CD4-positive, alpha-beta T cell treated with Interleukin-21 for 1 hour (primary cell): ENCODE measurements at places on chromosomes 5 and 9.

DNA sequence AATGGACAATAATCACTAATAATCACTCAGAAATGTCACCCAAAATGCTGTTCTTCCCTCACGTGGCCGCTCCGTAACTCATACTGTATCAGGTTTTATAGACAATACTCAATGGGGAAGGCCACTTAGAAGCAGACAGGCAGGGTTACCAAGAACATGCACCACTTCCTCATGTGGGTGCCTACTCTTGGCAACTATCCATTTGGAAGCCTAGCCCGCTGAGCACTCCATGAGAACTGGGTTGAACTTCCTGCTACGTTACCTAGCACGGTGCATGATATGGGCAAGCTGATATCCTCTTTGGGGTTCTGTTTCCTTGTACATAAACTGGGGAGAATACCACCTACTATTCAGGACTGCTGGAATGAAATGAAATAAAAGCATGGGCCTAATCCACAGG lies 14.3 kb downstream of the DAP start:
- DNase-seq: no peak

- DNase-seq: no peak
Observed at GRCh38 chr5:16812911-16813310, 123.2 kb downstream of the MYO10 start.

DNA sequence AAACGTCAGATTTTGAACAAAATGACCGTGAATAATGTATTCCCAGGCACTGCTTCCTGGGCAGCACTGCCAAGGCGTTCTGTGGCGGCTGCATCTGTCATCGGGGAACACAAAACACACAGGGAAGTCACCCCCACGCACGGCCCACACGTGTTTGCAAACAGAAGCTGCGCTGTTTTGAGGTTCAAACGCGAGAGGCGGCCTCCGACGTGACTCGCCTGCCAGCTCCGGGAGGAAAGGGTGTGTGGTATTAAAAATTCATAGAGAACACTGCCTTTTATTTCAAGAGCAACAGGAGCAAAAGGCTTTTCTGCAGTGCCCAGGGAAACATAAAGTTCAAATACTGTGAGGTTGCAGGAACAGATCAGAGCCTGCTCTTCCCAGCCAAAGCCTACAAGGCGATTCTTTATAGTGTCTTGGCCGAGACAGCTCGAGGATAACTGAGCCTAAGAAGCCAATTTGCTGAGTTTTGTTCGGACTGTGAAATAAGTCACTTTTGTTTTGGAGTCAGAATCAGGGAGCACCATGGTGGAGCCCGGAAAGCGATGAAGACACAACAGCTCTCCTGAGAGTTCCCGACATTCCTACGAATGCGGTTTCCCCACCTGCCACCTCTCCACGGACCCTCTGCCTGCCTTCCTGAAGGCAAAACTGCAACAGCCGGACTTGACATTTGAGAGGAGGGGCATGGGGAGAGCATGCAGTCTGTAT lies 115.3 kb upstream of the IRX2 start:
- no peak for DNase-seq

DNA sequence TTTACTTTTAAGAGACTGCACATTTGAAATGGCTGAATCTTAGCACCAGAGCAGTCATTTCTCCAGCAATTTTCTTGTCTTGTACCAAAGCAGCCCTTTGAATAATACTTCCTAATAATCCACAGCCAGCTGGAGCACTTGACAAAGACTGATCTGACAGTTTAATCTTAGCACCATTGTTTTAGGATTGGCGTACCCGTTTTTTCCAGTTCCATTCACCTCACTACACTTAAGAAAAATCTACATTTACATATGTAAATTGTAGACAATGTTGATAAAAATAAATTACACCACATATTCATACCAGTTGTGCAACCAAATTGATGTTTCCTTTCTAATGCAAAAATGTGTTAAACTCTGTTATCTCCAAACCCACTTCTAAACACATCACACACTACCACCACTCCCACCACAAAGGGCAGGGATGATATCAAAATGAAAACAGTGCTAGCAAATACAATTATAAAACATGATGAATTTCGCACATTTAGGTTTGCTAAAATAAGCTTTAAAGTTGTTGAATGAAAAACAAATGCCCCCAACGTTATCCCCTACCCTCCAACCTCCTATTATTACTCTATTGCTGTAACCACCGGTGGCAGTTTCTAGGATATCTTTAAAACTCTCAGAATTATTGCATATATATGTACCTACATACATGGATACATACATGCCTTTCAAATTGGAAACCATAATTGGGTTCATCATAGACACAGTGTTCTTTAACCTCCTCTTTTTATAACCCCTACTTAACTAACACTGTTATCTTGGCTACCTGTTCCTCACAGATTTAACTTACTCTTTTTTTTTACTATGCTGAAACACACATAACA lies 21.5 kb downstream of the SERINC5 start:
- DNase-seq: no peak

GRCh38 chr9:38112049-38112448 lies 43.0 kb upstream of the SHB start:
- DNase-seq: no peak

DNA sequence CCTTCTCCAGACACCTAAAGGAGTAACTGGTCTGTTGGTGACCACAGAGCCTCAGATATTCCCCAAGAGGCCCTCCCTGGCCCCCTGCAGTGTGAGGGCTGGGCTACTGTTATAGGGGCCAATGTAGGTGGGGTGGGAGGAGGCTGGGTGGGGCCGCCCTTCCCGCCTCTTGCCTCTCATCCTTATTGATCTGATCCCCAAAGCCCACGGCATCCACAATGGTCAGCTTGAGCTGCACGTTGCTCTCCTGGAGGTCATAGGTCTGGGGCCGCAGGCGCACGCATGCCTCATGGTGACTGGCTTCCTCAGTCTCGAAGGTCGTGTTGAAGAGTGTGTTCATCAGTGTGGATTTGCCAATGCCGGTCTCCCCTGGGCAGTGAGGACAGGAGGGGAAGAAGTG lies 13.0 kb downstream of the SEPTIN8 start:
- DNase-seq: no peak

DNA sequence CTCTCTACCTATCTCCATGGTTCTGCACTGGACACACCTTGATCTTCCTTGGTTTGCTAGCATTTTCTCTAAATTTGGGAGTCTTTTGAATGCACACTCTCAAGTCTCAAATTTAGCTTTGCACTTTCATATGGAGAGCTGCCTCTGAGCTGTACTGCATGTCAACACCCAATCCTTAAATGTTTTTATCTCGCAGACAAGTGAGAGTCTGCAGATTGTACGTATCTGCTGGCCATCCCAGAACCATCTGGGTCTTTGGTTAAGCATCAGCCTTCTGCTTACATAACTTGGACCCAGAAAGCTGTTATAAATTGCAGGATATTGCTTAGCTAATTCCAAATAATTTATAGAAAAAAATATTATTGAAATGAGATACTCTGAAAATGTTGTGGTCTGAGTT lies 111.4 kb upstream of the GRAMD2B start:
- no peak for DNase-seq

- DNase-seq: no peak
Observed at GRCh38 chr5:73282923-73283322, 109.9 kb downstream of the TMEM174 start.

- no peak for DNase-seq
Observed at GRCh38 chr9:15262581-15262980, 44.4 kb downstream of the TTC39B start.

DNA sequence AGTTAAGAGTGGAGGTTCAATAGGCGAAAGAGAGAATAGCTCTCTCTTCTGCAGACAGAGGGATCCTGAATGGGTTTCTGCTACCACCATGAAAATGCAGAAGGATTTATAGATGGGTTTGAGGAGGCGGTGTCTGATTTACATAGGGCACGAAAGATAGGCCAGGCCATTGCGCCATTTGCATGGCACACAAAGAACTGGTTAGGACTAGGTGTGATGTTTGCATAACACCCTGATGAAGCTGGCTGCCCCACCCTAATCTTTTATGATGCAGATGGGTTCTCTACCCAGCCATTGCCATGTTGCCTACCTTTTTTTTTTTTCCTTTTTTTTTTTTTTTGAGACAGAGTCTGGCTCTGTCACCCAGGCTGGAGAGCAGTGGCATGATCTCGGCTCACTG lies 51.4 kb upstream of the PDZD2 start:
- no peak for DNase-seq

- no peak for DNase-seq
Observed at GRCh38 chr9:922171-922570, 54.3 kb upstream of the DMRT3 start.

DNA sequence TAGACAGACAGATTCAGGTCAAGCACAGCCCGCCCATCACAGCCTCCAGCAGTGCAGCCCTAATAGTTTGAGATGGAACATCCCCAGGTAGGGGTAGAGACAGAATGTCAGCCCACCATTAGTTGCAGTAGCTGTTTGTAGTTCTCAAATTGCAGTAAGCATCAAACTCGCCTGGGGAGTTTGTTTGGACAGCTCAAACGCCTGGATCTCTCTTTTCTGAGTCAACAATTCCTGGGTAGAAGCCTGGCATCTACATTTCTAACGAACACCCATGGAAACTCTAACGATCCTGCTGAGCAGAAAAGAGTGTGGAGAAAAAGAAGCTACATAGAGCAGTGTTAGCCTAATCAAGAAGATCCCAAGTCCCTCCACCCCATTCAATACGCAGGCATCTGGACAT lies 59.4 kb downstream of the ADAMTS16 start:
- DNase-seq: no peak

DNA sequence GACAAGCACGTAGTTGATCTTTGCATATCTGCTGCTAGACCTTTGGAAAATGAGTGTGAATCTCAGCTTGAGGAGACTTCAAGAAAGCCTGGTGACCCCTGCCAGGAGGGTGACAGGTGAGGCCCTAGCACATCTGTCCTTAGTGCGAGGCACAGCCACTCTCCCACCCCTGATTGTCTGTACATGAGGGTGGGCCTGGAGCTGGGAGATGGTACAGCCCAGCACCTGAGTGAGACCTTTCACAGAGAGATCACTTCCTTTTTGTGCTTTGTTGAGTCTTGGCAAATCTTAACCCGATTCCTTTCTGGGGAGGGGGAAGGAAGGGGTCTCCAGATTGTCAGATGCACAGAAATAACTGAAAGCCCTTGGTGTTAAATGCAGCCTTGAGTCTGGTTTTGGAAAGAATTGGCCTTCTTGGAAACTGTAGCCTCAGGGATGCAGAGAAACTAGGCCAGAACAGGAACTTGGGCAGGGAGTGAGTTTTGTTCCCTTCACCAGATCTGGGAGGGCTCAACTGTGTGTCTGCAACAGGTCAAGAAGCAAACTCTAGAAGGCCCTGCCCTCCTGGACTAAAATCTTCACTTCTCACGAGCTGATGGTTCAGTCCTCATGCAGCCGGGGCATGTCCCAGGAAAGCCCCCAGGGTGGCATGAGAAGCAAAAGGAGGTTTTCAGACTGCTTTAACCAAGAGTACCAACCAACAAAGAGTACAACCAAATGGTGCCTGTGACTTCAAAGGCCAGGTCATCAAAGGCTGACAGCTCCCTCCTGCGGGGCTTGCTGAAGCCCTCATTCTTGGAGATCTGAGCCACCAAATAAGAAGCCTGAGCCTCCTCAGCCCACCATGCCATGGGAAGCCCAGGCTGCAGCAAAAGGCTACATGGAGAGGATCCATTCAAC lies 20.8 kb upstream of the SEMA4D start:
- no peak for DNase-seq

DNA sequence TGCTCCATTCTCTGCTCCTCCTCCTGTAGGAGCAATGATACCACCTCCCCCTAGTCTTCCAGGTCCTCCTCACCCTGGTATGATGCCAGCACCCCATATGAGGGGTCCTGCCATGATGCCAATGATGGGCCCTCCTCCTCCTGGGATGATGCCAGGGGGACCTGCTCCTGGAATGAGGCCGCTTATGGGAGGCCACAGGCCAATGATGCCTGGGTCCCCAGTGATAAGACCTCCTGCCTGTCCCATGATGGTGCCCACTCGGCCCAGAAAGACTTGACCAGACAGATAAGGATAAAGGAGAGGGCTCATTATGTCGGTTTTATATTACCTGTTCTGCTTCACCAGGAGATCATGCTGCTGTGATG lies 26.2 kb upstream of the IQGAP2 start:
- no peak for DNase-seq

- no peak for DNase-seq
Observed at GRCh38 chr5:37900692-37901091, 60.9 kb upstream of the GDNF start.

GRCh38 chr5:37428044-37428443 lies 48.9 kb downstream of the WDR70 start:
- DNase-seq: no peak

DNA sequence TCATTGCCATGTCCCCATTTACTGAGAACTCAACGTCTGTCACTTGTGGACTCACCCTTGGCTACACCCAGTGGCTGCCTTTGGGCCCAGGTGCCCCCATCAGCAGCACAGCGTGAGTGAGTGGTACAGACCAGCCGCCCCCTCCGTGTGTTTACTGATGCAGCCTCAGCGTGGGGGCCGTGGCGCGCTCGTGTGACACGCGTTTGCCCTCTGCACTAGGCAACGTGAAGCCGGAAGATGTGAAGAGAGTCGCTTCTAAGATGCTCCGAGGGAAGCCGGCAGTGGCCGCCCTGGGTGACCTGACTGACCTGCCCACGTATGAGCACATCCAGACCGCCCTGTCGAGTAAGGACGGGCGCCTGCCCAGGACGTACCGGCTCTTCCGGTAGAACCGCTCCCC lies 12.4 kb downstream of the PMPCA start:
- no peak for DNase-seq

GRCh38 chr9:94811074-94811473 lies 84.6 kb downstream of the AOPEP start:
- no peak for DNase-seq

- DNase-seq: no peak
Observed at GRCh38 chr9:97394881-97395280, 17.0 kb upstream of the TDRD7 start.

DNA sequence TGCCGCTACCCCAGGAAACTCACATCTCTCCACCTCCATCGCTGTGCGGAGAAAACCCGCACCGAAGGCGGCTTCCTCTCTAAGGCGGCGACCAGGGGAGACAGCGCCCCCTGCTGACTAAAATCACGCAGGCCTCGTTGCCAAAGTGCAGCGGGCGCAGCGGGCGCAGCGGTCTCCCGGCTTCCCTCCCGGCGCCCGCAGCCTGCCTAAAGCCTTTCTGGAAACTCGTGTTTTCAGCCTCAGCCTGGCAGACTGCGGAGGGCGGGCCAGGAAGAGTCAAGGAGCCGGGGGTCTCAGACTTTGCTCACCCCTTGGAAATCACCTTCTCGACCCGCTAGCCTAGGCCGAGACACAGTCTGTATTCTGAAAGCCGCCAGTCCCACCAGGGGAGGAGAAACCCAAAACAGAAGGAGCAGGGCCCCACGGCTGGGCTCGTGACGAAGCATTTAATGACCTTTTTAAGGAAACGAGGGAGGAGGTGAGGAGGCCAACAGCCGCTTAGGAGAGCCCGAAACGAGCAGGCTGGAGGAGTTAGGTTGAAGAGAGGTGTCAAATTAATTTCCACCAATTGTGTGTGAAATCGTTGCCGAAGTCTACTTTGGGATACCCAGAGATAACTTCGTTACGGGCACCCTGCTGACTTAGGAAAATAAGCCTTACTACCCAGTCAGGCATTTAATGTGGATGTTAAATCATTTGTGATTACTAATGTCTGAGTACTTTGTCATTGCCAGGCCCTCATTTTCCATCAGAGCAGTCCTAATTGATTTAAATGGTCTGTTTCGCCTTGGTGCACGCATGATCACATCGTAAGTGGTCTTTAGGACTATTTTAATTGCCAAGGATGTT lies 7.3 kb upstream of the FOXB2 start:
- DNase-seq: peak; percentile 49

- peak; percentile 74 for DNase-seq
Observed at GRCh38 chr5:126450346-126450745, 27.1 kb downstream of the GRAMD2B start.

- DNase-seq: no peak
Observed at GRCh38 chr9:92136184-92136858, 21.1 kb upstream of the SPTLC1 start.

GRCh38 chr9:126456441-126457174 lies 130.0 kb downstream of the MVB12B start:
- DNase-seq: no peak
